Activated naive CD4-positive, alpha-beta T cell treated with anti-CD3 and anti-CD28 coated beads, Interleukin-2, amount 50 U/mL, for 72 hours (primary cell): ENCODE measurements at places on chromosomes 5 and 9. TPM values are rescaled to one million over a fixed set of nuclear protein-coding genes. Genes with fewer than 3 reads are reported as not detected.

The TUSC1 gene
- total RNA-seq = 0.47 TPM

The SPINK6 gene
- total RNA-seq = not detected

The DNM1 gene
- total RNA-seq = 5.1 TPM

The PHF24 gene
- total RNA-seq = 0.09 TPM

The NR2F1 gene
- total RNA-seq = not detected

The IFNA8 gene
- total RNA-seq = not detected

The BTNL8 gene
- total RNA-seq = not detected
